ENCODE measurements at places on chromosomes 6 and 20.
A peak's percentile ranks its signal among the peaks of the same experiment; 100 is the strongest.

- no peak for DNase-seq
Observed at GRCh38 chr6:90251295-90251992, 45.2 kb downstream of the BACH2 start.

DNA sequence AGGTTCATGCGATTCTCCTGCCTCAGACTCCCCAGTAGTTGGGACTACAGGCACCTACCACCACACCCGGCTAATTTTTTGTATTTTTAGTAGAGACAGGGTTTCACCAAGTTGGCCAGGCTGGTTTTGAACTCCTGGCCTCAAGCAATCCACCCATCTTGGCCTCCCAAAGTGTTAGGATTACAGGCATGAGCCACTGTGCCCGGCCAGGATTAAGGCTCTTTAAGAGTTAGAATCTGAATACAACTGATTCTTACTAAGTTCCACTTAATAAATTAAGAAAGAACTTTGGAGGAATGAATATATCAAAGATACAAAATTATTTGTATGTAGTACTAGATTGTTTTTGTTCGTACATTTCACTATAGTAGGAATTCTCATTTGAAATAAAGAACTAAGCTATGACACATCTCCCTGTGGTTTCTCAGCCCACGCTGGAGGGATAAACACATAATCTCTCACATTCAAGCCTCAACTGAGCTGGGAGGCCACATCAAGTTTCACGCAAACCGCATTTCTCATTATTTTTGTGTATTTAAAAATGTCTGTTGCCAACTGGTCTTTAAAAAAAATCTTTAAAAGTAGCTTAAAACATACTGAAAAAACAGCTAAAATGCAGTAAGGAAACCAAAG, 34.2 kb downstream of the DTNBP1 start:
- DNase-seq, result no peak

- peak; percentile 66 for DNase-seq
Observed at GRCh38 chr20:34522969-34523871, 7.0 kb downstream of the DYNLRB1 start.

GRCh38 chr6:105210932-105211531, 31.2 kb upstream of the POPDC3 start:
- DNase-seq, result no peak

GRCh38 chr20:35232575-35232974, 6.1 kb downstream of the MMP24 start:
- DNase-seq, result no peak

- DNase-seq, result no peak
Observed at GRCh38 chr6:103236923-103237322, 1622.8 kb downstream of the HACE1 start.

GRCh38 chr6:154164397-154164796, 125.4 kb downstream of the OPRM1 start:
- peak; percentile 45 for DNase-seq

DNA sequence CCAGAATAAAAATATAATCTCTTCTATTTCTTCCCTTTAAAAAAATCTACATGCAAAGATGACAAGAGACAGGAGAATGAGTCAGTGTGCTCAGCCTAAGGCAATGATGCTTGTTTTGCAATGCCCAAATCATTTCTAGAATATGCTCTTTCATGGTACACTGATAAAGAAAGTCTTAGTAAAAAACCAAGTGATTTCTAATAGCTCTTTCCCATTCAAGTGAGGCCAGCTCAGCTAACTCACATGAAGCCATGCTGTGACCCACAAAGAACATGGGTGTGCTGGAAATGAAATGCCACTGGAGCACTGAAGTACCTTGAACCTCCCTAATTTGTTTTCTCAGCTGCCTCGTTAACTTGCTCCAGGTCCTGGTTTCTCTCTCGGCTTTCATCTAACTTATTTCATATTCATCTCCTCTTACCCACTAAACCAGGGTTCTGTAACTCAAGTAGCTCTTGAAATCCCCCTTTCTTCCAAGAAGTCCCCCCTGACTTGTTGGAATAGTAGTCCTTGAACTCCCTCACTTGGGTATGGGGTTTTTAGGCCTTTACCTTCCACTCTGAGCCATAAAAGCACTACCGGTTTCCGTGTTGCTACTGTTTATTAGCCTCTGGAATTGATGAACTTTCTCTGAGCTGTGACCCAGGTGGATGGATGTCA, 92.7 kb downstream of the IRF4 start:
- no peak for DNase-seq

GRCh38 chr20:34949120-34949519, 6.5 kb downstream of the GSS start:
- DNase-seq, result no peak

DNA sequence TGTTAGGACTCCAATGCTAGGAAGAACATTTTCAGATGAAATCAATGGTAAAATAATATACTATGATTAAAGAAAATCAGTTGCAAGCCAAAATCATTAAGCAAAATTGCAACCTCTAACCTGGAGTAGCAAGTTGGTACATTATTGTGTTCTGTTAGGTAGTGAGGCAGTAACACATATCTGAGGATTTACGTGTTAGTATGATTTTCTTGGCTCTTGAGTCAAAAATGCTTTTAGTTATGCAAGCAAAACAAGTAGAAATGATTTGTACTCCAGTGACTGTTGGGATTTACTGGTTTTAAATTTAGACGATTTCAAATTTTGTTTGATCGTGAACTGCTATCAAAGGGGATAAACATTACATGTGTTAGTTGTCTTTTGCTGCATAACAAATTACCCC, 293.0 kb upstream of the BTBD3 start:
- DNase-seq, result no peak

DNA sequence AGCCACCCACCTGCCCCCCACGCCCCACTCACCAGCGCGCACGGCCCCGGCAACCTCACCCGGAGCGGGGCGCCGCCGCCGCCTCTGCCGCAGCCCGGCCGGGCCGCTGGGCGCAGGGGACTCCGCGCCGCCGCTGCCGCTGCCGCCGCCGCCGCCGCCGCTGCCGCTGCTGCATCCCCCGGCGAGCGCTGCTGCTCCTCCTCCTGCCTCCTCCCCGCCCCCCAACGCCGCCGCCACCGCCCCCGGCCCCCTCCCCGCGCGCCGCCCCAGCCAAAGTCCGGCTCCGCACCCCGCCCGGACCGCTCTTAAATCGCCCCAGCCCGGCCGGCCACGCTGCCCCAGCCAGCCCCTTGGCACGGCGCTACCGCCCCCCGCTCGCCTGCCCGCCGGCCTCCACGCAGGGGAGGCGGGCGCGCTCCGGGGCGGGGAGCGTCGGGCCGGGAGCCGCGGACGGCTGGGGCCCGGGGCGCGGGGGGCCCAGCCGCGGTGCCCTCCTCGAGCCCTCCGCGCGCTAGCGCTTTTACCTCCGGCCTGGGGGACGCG, at the start of gene SULF2:
TSS of gene SULF2 (minus strand) at position 171 of the 543 bp plus-strand sequence. CDS start 28,118 bp downstream, outside the sequence.
- peak; percentile 39 for DNase-seq

DNA sequence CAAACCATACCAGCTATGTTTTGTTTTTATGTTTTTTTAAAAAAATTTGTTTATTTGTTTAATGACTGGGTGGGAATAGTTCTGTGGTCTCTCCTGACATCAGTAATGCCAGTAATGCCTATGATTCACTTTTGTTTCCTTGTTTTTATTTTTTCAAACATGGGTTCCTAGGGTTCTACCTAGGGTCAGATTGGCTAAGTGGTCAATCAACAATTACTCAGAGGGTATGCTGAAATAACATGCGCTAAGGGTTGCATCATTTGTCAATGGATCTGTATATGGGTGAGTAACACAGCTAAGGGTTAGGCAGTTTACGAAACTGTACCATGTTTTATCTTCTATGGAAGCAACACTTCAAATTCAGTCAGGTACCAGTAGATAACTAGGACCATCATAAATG, 583.8 kb upstream of the GJE1 start:
- no peak for DNase-seq

DNA sequence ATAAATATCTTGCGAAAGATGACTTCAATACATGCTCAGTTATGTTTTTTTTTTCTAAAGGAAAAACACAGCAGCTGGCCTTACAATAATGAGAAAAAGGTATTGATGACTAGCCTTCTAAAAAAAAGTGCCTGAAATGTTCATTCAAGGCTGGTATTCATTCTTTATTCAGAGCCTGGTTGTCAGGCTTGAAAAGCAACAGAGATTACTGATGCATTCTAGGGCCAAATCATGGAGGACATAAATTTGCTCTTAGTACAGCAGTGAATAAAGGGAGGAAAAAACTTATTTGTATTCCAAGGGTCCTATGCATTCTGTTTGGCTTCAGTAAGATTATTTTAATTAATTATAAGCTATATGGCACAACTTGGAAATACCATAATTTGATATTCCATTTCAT, 83.5 kb downstream of the WASF1 start:
- no peak for DNase-seq

DNA sequence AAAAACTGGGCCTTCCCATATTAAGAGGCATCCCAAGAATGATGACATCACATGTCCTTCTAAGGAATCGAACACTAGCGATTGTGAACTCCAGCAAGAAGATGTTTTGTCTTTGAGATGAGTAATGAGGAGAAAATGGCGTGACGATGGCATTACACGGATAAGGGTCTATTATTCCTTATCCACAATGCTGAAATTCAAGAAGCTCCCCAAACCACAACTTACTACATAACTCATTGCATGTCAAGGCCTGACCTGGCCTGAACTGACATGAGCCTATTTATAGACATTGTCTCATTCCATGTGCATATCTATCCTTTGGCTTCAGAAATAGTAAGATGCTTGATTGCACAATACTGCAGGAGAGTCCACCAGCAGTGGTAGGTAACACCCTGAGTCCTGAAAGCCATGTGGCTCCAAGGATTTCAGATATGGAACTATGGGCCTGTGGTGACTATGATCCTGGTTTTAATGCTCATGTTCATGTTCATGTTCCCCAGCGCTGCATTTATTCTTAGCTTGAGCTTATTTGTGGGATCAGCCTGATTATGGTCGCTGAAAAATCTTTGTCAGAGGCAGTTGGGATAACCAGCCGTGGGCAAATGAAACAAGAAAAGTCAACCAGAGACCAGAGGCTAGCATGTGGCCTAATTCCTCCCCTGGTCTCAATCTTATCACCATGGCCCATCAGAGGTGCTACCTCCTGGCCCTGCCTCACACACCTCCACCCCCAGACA, 183.2 kb upstream of the JARID2 start:
- no peak for DNase-seq

DNA sequence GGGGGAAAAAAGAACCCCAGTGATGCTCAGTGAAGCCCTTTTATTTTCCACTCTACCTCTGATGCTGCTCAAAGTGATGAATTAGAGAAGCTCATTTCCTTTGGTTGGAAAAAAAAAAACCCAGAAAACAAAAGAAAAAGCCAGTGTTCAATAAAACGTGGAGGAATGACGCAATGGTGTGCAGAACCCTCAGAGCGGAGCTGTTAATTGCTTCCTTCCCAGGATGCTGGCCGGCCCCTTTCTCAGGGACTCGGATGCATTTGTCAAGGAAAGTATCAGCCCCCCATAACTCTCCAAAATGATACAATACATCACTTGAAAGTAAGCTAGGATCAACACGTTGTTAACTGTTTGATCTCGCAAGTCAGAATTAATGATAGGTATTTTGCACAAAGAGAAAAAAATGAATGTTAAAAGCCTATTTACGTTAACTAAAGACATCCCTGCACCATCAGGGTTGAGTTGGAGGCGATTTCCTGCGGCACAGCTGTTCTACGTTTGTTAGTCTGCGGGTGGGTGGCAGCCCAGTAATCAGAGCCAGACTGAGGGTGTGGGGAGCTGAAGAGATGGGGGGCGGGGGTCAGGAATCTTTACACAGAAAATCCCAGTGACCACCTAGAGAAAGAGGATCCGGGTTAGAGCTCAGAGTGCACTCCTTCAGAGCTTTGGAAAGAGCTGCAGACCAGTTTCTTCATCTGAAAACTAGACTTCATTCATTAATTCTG, 132.4 kb downstream of the BMP7 start:
- DNase-seq, result no peak

DNA sequence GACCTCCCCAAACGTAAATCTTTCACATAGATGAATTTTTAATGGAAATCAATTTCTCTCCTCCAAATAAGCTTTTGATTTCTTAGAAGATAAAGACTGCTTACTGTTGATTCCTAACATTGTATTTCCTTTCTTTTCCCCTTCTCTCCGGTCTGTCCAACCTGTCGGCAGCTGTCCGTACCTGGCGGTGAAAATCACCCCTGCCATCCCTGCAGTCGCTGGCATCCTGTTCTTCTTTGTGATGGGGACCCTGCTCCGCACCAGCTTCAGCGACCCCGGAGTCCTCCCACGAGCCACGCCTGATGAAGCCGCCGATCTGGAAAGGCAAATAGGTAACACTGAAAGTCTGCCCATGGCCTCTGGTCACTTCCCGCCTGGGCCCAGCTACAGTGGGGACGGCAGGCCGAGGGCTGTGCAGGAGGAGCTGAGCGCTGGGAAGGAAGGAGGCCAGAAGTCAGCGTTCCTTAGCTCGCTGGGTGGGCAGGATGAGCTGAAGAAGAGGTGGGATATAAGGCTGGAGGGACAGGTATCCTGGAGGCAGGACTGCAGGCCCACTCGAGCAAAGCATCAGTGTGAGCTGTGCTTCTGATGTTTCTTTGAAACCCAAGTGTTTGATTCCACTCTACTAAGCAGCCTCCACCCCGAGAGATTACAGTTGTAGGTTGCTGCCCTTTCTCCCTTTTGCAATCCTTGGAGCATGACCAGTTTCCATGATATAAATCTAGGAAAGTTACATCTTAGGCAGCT, 161.6 kb downstream of the ZDHHC14 start:
- no peak for DNase-seq

- DNase-seq, result no peak
Observed at GRCh38 chr6:127518710-127519468, at the start of gene MTCL3. Gene MTCL3 (minus strand): TSS chr6:127519335.

- no peak for DNase-seq
Observed at GRCh38 chr6:125886021-125886420, 70.5 kb upstream of the HINT3 start.

DNA sequence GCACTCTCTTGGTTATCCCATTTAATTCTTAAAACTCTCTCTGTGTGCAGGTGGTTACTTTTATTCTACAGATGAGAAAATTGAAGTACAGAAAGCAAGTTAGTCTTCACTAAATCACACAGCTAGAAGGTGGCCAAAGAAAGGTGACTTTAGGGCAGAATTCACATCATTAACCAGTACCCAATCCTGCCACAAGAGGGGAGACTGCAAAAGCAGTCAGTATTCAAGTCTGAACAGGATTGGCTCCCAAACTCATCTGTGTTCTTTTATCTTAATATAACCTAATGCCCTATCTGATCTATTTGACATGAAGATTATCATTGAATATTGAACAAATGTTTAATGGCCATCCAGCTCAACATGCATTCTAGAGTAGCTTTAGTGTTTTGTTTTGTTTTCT, 225.3 kb upstream of the FAM83B start:
- no peak for DNase-seq

DNA sequence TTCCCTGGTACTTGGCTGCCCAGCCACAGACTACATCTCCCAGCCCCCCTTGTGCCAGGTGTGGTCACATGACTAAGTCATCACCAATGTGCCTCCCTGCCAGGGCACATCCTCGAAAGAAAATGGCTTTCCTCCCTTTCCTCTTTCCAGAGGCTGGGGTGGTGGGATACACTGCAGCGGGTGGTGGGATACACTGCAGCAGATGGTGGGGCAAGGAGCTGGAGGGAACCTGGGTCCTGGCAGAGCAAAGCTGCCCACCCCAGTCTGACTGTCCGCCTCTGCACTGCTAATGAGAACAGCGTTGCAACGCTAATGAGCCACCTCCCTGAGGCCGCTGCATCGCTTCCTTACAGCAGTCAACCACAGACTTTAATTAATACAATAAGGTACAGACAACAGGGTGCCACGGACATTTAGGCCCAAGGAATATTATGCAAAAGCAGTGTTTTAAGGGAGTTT, 125.3 kb downstream of the PREX1 start:
- DNase-seq, result no peak

All from adrenal gland (tissue), 19 donors.